Activated T-cell treated with anti-CD3 and anti-CD28 coated beads, Interleukin-2, amount 50 U/mL, for 72 hours (primary cell): ENCODE measurements at places on chromosomes 16 and 17. TPM values are rescaled to one million over a fixed set of nuclear protein-coding genes. Genes with fewer than 3 reads are reported as not detected.

STARD3 gene
- 65.1 TPM for total RNA-seq

PLD6 gene
- 6.8 TPM for total RNA-seq

DNA sequence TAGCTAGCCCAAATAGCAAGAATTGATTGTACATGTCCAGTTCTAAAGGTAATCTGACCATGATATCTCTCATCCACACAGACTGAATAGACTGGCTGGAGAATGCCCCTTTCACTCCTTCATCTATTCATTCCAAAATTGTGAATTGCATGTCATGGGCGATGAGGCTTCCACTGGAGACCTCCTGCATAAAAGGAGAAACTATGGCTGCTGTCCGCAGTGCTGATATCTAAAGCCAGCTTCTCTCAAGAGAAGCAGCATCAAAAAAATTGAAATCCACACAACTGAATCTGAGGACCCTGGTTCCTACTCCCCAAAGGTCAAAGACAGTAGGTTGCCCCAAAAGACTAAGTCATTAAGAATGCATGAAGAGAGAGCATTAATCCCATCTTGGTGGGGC lies 7.9 kb upstream of the SCNN1G start:
- H3K36me3 ChIP-seq = no peaks in the 10 kb centered on the region
- no peak overlapping the region for H3K27ac ChIP-seq
- H3K4me1 ChIP-seq = no peaks in the 10 kb centered on the region
- DNase-seq = no peak
- peaks cover 26% of the 10 kb centered on the region for H3K27me3 ChIP-seq

- no peak for DNase-seq
- peaks cover 29% of the 10 kb centered on the region for H3K27me3 ChIP-seq
- H3K36me3 ChIP-seq = no peaks in the 10 kb centered on the region
- H3K4me1 ChIP-seq = no peaks in the 10 kb centered on the region
- H3K4me3 ChIP-seq = no peak overlapping the region
Observed at GRCh38 chr16:17519101-17519955, 48.6 kb upstream of the XYLT1 start.

DNA sequence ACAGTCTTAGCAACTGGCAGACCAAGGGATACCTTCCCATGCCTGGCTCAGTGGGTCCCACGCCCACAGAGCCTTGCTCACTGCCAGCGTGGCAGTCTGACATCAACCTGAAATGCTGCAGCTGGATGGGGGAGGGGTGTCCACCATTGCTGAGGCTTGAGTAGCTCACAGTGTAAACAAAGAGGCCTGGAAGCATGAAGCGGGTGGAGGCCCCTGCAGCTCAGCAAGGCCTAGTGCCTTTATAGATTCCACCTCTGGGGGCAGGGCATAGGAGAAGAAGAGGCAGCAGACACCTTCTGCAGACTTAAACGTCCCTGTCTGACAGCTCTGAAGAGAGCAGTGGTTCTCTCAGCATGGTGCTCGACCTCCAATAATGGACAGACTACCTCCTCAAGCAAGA lies 263.2 kb downstream of the KIF2B start:
- no peak overlapping the region for H3K27ac ChIP-seq
- peaks cover 3% of the 10 kb centered on the region for H3K36me3 ChIP-seq
- DNase-seq = no peak
- H3K4me3 ChIP-seq = no peak overlapping the region
- no peaks in the 10 kb centered on the region for H3K27me3 ChIP-seq
- no peaks in the 10 kb centered on the region for H3K4me1 ChIP-seq

- no peaks in the 10 kb centered on the region for H3K27me3 ChIP-seq
- H3K27ac ChIP-seq = no peak overlapping the region
- H3K4me3 ChIP-seq = no peak overlapping the region
- no peaks in the 10 kb centered on the region for H3K36me3 ChIP-seq
- peaks cover 12% of the 10 kb centered on the region for H3K4me1 ChIP-seq
Observed at GRCh38 chr17:81053041-81053970, 18.4 kb downstream of the BAIAP2 start.

- peaks cover 14% of the 10 kb centered on the region for H3K4me1 ChIP-seq
- H3K36me3 ChIP-seq = no peaks in the 10 kb centered on the region
- no peak overlapping the region for H3K4me3 ChIP-seq
- H3K27me3 ChIP-seq = no peaks in the 10 kb centered on the region
- DNase-seq = no peak
- no peak overlapping the region for H3K27ac ChIP-seq
Observed at GRCh38 chr17:83152745-83153611, 73.6 kb downstream of the METRNL start.
